Renal pelvis (tissue), 12 donors: ENCODE measurements at places on chromosomes 4 and X. TPM values are rescaled to one million over a fixed set of nuclear protein-coding genes. Genes with fewer than 3 reads are reported as not detected.

Gene PAK3
- 6.1 TPM for polyA plus RNA-seq

DNA sequence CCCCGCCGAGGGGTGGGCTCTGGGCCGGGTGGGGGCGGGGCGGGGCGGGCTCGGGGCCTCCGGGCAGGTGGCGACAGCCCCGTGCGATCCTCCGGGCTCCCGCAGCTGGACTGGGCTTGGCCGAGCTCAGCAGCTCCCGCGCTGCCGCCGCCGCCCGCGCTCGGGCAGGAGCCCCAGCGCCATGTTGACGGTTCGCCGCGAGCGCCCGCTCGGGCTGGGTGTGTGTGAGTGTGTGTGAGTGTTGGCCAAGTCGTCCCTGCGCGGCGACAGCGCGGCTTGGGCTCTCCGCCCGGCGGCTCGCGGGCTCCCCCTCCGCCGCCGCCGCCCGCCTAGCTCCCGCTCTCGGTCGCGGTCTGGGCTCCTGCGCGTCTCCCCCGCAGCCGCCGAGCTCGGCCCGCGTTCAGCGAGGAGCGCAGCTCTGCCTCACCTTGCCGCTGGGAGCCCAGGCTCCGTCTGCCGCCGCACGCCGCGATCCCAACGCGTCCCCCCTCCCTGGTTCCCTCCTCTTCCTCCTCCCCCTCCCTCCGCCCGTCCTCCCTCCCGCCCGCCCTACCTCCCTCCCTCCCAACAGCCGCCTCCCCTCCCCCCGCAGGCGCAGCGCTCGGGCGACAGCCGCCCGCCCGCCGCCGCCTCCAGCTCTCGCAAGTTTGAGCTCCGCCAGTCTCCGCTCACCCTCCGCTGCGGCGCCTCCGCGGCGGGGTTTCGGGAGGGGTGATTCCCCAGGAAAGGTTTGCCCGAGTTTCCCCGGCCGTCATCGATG is at the start of gene BCOR:
BCOR (minus strand) TSS at position 455 of the 760 bp plus-strand sequence. CDS start 20,029 bp downstream, outside the sequence.
- no peak for DNase-seq

Gene MAGEA11
- polyA plus RNA-seq = not detected

GRCh38 chrX:11724122-11725017 is 33.7 kb upstream of the MSL3 start:
- peak; percentile 24 for DNase-seq

DNA sequence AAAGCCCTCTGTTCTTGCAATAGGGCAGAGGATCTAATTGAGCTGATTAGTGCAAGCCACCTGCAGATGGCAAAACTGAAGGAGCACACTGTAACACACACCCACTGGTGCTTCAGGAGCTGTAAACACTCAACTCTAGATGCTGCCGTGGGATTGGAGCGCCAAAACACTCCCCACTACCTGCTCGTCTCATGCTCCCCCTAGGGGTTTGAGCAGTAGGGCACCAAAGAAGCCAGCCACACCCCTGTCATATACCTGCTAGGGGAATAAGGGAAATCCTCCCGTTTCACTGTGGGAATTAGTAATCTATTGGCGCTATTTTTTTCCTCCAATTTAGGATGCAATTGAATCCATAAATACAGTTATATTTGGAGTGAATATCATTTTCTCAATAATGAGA is 360.2 kb downstream of the GLUD2 start:
- no peak for DNase-seq

Gene ALB
- polyA plus RNA-seq = 2.2 TPM

GRCh38 chr4:145709843-145710242 is 29.9 kb downstream of the C4orf51 start:
- DNase-seq = no peak
